ENCODE measurements at places on chromosomes 6 and 20.

DNA sequence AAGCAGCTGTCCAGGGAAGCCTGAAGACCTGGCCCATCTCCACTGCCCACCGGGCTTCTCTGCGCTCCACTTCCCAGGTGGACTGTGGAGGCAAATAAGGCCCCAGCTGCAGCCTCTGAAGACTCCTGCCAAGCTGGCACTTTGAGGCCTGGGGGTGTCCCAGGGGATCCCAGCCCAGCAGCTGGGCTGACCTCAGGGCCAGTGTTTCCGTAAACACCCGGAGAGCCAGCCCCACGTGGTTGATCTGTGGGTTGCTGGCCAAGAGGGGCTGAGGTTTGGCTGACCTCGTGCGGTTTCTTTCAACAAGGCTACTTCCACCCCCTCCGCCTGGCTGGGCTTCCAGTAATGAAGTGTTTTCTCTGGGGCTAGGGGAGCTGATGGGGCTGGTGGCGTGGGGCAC is 12.4 kb upstream of the CCN5 start:
- peak; percentile 88 for DNase-seq

GRCh38 chr6:132820629-132821381 is 6.4 kb downstream of the RPS12 start:
- peak; percentile 59 for DNase-seq

DNA sequence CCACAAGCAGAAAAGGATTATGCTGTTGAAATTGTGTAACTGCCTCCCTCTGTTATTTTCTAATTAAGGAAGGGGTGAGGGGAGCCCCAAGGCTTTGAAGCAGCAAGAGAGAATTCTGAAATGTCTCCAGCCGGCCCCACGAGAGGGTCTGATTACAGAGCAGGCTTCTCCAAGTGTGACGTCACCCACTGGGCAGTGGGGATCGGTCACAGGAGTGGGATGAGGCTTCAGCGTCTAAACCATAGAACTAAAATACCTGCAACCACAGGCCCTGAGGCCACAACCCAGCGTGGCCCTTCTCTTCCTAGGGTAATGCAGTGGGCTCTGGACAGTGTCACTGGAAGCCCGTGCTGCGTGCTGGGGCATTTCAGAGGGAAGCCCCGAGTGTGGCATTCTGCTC is 38.6 kb upstream of the APCDD1L start:
- no peak for DNase-seq

DNA sequence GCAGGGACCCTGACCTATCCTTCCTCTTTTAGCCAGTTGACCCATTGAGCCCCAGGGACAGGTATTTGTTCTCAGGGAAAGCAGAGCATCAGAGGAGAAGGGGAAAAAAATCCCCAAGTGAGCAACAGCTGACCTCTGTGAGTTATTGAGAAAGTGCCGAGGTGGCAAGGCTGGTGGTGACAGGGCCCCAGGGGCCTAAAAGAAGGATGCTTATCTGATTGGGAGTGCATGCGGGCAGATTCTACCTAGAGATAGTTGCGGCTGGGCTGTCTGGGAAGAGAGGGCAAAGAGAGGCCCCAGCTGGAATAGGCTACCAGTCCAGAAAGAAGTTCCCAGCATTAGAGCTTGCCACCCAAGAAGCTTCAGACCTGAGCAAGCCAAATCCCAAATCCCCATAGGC is 26.5 kb upstream of the MAFB start:
- no peak for DNase-seq

DNA sequence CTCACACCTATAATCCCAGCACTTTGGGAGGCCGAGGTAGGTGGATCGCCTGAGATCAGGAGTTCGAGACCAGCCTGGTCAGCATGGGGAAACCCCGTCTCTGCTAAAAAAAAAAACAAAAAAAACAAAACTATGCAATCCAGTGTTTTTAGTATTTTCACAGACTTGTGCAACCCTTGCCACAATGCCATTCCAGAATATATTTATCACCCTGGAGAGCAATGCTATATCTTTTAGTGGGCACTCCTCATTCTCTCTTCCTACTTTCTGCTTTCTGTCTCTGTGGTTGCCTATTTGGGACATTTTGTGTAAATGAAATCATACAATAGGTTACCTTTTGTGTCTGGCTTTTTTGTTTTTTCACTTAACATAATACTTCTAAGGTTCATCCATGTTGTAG is 39.1 kb upstream of the MROH8 start:
- no peak for DNase-seq

- DNase-seq: no peak
Measured at GRCh38 chr20:57410398-57410920, 19.3 kb downstream of the RBM38 start.

DNA sequence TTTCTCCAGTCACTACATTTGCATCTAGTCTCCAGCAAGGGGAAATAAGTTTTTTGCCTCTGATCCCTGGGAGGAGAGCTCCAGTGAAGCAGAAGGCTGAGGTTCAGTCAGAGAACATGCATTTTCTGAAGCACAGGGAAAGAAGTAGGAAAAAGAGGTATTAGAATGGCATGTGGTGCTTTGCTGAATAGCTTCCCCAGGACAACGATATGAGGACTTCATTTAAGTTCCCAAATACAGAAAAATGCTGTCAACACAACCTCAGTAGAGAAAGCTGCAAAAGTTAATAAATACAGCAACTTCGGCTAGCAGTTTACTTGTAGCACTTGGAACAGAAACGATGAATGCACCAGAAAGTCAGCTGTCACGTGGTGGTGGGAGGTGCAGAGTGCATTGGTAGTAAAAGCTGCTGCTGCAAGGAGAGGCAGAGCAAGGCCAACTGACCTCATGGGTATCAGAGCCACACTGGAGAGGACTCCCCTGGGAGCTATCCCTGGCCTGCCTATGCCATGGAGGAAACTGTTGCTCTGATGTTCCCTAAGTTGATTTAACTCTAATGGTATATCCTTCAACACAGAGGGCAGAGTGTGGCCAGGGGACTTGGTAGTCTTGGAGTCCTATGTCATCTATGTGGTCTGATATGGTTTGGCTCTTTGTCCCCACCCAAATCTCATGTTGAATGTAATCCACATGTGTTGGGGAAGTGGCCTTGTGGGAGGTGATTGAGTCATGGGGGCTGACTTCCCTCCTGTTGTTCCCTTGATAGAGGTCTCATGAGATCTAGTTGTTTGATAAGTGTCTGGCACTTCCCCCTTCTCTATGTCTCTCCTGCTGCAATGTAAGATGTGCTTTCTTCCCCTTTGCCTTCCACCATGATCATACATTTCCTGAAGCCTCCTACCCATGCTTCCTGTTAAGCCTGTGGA is 85.9 kb downstream of the ADTRP start:
- DNase-seq: no peak

GRCh38 chr20:58309591-58310290 is at the start of gene RAB22A:
RAB22A (plus strand) TSS chr20:58309715; CDS start chr20:58309977, 262 bp downstream.
- DNase-seq: peak; percentile 89

DNA sequence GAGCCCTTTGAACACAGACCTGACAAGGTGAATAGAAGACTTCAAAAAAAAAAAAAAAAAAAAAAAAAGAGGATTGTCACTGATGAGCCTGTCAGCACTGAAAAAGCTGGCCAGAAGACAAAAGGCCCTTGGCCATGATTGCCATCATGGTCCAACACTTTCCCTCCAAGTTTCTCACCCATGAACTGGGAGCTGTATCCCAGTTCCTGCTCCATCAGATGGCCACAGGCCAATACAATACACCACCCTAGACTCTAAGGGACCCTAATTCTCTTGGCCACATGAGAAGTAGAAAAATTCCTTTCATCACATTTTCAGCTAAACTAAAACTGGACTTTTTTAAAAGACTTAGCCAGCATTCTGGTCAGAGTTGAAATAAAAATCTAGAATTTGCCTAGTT is 50.2 kb downstream of the NUDT3 start:
- no peak for DNase-seq

DNA sequence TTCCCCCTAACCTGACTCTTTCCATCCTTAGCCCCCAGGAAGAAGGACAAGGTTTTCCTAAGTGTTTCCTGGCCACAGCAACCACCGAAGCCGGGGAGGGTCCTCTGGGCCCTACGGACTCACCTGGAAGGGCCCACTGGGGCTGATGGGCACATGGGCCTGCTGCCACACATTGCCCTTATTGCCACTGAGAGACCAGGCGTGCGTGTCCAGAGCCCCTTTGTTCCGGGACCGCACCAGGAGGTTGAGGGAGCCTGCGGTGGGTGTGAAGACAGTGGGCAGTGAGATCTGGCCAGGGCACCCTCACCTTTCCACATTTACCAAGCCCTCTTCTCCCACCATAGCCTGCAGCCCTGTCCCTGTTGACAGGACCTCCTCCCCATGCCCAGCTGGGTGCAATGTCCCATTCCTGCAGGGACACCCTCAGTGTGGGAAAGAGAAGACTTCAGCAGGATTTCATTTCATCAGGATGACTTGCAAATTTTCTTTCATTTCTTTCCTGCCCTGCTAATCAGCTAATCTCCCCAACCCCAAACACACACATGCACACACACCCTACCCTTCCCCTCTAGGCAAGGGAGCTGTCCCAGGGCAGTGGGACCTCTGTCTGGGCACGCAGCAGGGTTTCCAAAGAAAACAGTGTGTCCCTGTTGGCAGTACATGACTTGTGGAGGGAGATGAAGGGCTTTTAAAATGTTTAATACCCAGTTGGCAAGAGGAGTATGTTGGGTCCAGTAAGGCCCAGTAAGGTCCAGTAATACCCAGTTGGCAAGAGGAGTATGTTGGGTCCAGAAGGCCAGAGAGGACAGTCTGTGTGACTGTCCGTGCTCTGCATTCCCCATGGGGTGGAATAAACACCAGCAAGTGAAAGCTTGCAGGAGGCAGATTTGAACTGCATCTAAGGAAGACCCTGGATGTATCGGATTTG is 59.0 kb downstream of the MDGA1 start:
- DNase-seq: no peak

- no peak for DNase-seq
Measured at GRCh38 chr6:143609972-143610371, 67.8 kb upstream of the PHACTR2 start.

- DNase-seq: no peak
Measured at GRCh38 chr6:15798533-15799255, 135.9 kb upstream of the DTNBP1 start.

DNA sequence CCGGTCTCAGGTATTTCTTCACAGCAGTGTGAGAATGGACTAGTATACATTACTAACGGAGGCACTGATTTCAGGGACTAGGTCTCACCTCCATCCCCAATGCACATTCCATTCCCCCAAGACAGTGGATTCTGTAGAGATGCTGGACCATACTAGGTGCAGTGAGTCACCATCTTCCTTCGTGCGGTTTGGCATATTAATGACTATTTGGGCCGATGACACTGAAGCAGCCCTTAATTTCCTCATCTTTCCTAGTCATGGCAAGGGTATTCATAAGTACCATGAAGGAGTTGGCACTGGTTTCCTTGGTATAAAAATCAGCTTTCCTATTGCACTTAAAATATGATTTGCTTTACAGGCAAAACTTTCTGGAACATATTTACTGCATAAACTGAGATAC is 121.4 kb upstream of the TRAF3IP2 start:
- DNase-seq: peak; percentile 92

- no peak for DNase-seq
Measured at GRCh38 chr20:24442909-24443308, 26.5 kb upstream of the SYNDIG1 start.

GRCh38 chr6:129908356-129908755 is 47.2 kb upstream of the TMEM244 start:
- DNase-seq: no peak

DNA sequence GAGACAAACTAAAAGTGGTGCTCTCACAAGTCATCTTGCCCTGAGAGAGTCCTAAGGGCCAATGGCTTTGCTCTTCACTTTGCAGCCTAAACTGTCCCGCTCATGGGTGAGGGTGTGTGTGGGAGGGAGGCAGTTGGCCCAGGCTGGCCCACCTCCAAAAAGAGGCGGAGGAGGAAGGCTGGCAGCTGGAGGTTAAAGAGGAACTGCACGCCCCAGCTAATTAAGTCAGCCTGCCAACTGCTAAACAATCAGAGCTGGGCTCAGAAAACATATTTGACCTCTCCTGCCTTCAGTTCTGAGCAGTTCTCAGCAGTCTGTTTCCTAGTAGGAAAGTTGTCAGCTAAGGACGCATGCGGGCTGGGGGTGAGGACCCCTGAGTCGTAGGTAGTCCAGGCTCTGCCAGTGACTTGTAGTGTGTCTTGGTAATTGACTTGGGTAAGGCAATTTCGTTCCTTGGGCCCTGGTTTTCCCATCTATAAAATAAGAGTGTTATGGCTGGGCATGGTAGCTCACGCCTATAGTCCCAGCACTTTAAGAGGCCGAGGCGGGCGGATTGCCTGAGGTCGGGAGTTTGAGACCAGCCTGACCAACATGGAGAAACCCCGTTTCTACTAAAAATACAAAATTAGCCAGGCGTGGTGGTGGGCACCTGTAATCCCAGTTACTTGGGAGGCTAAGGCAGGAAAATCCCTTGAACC is 17.0 kb downstream of the GSS start:
- DNase-seq: no peak

- DNase-seq: no peak
Measured at GRCh38 chr6:126949786-126950185, 168.7 kb upstream of the RSPO3 start.

All from ELR (cell line).